ENCODE measurements at places on chromosomes 6 and 20.

DNA sequence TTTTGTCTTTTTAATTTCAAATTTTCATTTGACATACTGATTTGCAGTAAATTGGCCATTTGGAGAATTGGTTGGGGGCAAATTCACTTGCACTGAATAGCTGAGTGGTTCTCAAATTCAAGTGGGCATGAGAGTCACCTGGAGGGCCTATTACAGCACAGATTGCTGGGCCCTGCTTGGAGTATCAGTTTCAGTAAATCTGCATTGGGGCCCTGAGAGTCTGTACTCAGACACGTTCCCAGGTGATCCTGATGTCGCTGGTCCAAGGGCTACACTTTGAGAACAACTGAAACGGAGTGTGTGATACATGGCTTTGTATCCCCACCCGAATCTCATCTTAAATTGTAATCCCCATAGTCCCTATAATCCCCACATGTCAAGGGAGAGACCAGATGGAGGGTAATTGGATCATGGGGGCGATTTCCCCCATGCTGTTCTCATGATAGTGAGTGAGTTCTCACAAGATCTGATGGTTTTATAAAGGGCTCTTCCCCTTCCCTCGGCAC is 115.9 kb downstream of the KLHL32 start:
- DNase-seq, result no peak

DNA sequence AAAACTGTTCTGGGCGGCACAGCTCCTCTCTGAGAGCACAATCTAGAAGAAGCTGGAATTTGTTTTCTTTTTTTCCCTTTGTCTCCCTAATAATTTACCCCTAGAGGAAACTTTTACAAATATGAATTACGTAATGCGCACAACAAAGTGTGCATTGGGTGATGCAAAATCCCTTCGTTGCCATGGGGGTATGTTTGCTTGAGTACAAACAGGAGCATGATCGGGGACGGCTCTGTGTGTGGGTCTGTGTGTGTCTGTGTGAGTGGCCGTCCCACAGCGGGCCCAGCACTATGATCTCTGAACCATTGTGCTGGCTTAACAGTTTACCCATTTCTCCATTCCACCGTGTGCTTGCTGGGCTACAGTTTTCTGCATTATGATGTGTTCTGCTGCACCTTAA is 278.2 kb downstream of the CDC5L start:
- DNase-seq, result no peak

DNA sequence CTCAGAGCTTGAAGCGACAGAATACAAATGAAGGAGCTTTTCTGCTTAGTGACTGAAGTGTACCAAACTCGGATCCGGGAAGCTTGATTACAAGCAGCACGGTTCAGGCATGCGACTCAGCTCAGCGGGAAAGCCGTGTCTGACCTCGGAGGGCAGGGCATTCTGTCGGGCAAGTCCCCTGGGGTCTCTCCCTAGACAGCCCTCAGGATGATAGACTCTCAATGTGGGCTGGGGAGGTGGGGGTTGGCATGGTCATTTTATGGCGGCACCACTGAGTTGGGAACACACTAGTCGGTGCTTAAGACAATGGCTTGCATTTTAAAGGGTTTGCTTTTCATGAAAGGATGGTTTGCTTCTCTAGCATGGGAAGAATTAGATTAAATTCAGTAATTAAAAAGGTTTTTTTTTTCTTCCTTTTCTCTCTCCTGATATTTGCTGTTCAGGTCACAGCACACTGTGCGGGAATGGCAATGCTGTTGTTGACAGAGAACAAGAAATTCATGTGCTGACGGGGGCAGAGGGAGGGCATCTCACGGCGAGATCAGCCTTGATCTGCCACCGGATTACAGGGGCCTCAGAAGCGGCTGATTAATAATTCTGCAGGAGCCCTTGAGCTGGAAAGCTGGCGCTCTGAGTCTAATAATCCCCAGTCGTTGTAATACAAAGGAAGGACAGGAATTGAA is 80.7 kb upstream of the TRAF3IP2 start:
- DNase-seq, result no peak

- DNase-seq, result no peak
Observed at GRCh38 chr20:45036044-45036755, 64.7 kb downstream of the KCNS1 start.

GRCh38 chr6:20001286-20001685 is 164.1 kb downstream of the ID4 start:
- DNase-seq, result no peak

- no peak for DNase-seq
Observed at GRCh38 chr20:40009542-40009941, 679.5 kb downstream of the MAFB start.

DNA sequence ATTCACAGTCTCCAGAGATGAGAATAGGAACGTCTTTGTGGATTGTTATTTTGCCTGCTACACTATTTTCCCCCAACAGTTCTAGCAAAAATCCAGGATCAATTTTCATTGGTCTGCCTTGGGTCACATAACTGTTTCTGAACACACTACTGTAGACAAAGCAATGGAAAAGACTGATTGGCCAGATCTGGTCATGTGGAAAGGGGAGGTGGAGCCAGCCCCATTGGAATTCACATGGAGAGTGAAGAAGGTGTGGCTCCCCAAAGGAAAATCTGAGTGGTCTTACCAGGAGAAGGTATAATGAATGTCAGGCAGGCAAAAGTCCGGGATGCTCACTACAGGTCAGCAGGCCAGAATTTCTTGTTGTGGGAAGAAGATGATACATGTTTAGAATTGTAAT is 9.5 kb upstream of the TP53RK start:
- DNase-seq, result no peak

DNA sequence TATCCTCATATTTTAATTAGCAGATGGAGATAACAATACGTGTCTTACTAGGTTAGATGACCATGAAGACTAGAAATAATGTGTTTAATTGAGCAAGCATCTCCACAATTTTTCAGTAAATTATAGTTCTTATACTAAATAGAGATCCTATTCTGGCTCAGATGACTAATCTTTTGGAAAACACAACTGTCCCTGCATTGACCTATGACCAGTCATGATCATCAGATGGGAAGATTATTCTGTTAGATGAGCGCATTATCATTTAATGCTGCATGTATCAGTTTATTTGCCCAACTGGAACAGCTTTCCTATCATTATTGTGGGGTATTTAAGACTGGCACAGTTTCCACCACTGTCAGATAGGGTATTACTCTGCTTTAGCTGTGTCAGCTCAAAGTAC is 185.5 kb downstream of the MOXD1 start:
- DNase-seq, result no peak

DNA sequence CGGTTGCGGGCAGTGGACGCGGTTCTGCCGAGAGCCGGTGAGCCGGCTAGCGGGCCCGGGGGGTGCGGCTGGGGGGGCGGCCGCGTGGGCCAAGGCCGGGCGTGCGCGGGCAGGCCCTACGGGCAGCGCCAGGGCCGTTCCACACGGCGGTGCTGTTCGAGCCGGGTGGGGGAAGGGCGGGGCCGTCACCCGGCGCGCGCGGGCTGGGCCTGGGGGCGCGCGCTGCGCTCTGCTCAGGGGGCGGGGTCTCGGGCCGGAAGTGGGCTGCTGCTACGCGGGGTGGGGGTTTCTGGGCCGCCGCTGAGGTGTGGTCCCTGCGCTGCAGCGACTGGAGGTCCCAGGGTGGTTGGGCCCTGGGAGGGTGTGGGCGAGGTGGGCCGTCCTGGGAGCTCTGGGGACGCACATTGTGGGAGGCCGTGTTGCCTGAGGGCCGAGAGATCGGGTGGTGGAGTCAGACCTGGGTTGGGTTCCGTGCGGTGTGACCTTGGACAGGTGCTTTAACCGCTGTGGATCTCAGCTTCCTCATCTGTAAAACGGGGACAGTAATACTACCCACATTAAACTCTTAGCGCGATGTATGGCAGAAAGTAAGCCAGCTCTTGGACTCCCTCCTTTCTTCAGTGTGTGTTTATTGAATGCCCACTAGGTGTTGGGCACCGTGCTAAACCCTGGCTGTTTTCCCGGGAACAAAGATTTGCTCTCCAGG is 391 bp downstream of the MAPRE1 start:
- DNase-seq, result peak; percentile 80

DNA sequence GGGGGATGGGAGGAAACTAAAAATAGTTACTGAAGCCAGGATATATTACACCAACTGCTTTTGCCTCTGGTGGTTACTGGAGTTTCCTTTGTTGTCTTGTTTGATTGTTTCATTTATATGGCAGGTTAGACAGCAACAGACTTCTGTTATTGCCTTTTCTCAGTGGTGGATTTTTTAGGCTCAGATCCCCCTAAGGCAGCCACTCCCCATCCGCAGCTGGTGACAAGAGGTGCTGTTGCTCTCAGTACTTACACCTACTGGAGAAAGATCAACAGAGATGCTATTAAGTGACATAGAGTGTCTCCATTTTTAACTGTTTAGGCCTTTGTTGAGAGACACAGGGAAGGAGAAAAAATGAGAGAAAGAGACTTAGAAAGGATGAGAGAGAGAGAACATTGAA is 552.1 kb downstream of the PKHD1 start:
- no peak for DNase-seq

DNA sequence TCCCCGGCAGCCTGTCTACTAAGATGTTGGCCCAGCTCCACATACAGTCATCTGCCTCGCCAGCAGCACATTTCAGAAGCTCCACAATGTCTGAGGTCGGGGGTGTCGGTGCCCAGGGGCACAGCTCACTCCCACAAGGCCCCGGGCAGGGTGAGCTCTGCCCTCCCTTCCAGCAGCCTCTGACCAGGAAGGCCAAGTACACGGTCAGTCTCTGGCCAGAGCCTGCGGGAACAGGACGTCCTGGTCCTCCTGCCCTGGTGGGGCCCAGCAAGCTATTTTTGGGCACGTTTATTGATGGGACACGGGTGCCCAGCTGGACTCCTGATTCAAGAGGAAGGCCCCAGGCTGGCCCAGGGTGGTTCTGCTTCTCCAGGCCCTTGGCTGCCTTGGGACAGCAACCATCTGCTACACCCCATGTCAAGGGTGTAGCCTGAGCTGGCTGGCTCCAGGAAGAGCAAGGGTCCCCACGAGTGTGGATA is 114.9 kb upstream of the PTPN1 start:
- DNase-seq, result no peak

GRCh38 chr20:49186535-49187329 is 1.4 kb downstream of the STAU1 start:
- DNase-seq, result peak; percentile 33

GRCh38 chr6:111661541-111662061 is 55.9 kb upstream of the TRAF3IP2 start:
- no peak for DNase-seq

- no peak for DNase-seq
Observed at GRCh38 chr6:56046576-56046975, 171.2 kb upstream of the BMP5 start.

- DNase-seq, result no peak
Observed at GRCh38 chr6:114862819-114863218, 520.0 kb upstream of the HS3ST5 start.

GRCh38 chr6:125899726-125900182 is 56.8 kb upstream of the HINT3 start:
- no peak for DNase-seq

DNA sequence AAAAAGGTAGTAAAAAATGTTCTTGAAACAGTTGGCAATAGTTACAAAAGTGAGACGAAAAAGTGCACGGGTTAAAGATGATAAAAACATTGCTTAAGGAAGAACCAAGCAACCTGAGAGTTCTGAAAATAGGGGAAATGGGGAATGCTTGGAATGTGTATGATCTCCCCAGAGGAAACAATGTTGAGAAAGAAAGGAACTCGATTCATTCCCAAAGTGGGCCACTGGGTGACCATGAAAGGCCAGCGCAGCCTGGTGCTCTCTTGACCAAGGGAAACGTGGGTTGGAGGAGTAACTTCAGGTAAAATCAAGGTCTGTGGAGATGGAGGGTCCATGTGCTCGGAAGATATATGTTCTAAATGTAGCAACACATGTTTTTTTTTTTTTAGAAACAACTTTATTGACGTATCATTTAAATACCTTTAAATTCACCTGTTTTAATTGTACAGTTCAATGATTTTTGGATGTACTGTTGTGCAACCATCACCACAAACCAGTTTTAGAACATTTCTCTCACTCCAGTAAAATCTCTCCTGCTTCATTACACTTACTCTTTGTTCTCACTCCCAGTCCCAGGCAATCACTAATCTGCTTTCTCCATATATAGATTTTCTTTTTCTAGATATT is 34.5 kb upstream of the CEP85L start:
- DNase-seq, result no peak

- no peak for DNase-seq
Observed at GRCh38 chr6:170212051-170212756, 78.7 kb downstream of the DLL1 start.

GRCh38 chr20:62603021-62603906 is 39.0 kb upstream of the SLCO4A1 start:
- no peak for DNase-seq

DNA sequence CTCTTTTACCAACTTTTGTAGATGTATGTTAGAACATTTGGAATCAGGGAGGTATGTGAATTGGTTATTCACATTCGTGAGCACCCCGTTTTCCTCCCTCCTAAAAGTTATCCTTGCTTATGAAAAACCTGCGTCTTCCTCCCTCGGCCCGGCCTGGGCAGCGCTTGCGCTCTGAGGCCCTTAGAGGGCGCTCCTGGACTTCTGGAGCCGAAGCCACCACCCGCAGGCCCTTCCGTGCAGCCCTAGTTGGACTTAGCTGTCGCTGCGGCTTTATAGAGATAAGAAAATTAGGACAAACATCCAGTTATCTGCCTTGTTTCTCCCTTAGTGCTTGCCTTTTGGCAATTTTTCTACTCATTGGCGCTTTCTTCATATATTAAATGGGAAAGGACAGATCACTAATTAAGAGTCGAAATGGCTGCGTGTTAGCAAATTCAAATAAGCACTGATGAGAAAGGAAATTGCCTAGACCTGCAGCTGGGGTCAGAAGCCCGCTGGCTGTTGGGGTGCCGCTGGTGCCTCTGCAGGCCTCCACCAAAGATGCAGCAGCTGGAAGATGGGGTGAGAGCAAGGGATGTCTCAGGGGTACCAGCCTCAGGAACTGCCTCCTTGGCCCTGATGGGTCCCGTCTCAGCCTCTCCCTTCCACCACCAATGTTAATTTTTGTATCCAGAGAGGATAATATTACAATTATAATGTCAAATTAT is 5.2 kb downstream of the FNDC1 start:
- DNase-seq, result peak; percentile 57

GRCh38 chr20:3993109-3993508 is 22.2 kb downstream of the RNF24 start:
- no peak for DNase-seq

DNA sequence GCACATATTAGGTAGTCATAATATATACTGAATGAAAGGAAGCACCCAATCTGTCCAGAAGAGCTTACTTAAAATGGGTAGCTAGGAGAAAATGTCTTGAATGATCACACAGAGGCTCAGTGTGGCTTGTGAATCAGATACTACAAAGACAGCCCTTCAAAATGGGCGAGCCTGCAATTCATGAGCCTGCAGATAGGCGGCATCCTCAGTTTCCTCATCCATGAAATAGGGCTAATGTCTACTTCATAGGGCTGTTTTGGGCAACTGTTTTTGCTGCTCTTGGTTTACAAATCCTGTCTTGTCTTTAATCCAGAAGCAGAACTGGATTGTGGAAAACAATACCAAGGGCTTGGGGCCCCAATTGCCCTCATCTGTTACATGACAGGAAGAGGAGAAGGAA is 129.3 kb upstream of the KCNK16 start:
- DNase-seq, result no peak

- no peak for DNase-seq
Observed at GRCh38 chr6:137708481-137708880, 158.6 kb upstream of the TNFAIP3 start.

- DNase-seq, result no peak
Observed at GRCh38 chr6:130848945-130849344, 21.7 kb downstream of the SMLR1 start.

- no peak for DNase-seq
Observed at GRCh38 chr6:63510353-63510686, 62.0 kb upstream of the LOC128125822 start.

- no peak for DNase-seq
Observed at GRCh38 chr6:80517525-80517924, 411.1 kb downstream of the BCKDHB start.

GRCh38 chr6:138814179-138814834 is 18.4 kb downstream of the ECT2L start:
- no peak for DNase-seq
